ENCODE measurements at places on chromosomes 7 and 10.

DNA sequence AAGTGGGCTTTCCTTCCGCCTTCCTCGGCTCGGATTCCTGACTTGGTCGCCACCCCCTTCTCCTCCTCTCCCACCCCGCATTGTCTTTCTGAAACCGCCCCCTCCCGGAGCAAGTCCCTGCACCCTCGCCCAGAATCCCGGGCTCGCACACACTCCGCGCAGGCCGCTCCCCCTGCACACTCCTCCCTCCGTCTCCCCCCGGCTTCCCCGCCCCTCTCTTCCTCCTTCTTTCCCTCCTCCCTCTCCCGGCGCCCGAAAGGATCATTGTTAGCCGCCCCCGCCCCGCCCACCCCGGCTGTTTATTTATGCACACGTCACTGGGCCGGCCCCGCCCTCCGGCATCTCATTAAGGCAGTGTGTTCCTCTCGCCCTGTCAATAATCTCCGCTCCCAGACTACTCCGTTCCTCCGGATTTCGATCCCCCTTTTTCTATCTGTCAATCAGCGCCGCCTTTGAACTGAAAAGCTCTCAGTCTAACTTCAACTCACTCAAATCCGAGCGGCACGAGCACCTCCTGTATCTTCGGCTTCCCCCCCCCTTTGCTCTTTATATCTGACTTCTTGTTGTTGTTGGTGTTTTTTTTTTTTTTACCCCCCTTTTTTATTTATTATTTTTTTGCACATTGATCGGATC lies at the start of gene TCF7L2:
TSS of gene TCF7L2 (plus strand) at position 373 of the 633 bp plus-strand sequence. CDS start 510 bp downstream, outside the sequence.
- peak; percentile 53 for DNase-seq

GRCh38 chr10:121088524-121088923 lies 237.4 kb downstream of the WDR11 start:
- no peak for DNase-seq

- DNase-seq: no peak
Observed at GRCh38 chr7:110417611-110418010, 673.3 kb upstream of the LRRN3 start.

GRCh38 chr7:87310790-87311419 lies 34.6 kb upstream of the CROT start:
- no peak for DNase-seq

DNA sequence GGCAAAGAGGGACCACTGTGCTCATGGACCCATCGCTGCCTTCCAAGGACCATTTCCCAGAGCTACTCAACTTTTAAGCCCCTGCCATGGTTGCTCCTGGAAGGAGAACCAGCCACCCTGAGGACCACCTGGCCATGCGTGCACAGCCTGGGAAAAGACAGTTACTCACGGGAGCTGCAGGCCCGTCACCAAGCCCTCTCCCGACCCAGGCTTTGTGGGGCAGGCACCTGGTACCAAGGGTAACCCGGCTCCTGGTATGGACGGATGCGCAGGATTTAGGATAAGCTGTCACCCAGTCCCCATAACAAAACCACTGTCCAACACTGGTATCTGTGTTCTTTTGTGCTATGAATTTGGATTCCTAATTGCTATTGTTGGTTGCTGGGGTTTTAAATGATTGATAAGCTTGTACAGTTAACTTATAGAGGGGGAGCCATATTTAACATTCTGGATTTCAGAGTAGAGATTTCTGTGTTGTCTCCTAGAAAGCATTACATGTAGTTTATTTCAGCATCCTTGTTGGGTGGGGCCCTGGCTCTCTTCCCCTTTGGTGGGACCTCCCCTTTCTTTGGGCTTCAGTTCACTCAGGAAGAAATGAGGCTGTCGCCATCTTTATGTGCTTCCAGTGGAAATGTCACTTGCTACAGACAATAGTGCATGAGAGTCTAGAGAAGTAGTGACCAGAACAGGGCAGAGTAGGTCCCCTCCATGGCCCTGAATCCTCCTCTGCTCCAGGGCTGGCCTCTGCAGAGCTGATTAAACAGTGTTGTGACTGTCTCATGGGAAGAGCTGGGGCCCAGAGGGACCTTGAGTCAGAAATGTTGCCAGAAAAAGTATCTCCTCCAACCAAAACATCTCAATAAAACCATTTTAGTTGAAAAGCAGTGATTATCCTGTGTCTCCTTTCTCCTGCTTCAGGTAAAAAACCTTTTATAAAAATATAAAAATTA lies 19.4 kb downstream of the LAT2 start:
- DNase-seq: no peak

Data from stimulated activated CD4-positive, alpha-beta T cell treated with anti-CD3 and anti-CD28 coated beads, Interleukin-2, amount 100 ng/mL, for 24 hours (primary cell).